NCI-H1417 (cell line): ENCODE measurements at places on chromosomes 13 and 19.

DNA sequence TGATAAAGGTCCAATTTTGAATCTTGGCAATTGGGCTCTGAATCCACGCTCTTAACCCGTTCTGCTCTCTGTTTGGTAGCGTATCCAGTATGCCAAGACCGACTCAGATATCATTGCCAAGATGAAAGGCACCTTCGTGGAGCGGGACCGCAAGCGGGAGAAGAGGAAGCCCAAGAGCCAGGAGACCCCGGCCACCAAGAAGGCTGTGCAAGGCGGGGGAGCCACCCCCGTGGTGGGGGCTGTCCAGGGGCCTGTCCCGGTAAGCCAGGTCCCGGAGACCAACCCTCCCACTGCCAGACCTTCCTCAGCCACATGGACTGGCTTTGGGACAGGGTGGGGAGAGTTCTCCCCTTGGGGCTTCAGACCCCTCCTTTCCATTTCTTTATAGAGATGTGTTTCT, 8.3 kb downstream of the SNRPA start:
- no peak for DNase-seq

DNA sequence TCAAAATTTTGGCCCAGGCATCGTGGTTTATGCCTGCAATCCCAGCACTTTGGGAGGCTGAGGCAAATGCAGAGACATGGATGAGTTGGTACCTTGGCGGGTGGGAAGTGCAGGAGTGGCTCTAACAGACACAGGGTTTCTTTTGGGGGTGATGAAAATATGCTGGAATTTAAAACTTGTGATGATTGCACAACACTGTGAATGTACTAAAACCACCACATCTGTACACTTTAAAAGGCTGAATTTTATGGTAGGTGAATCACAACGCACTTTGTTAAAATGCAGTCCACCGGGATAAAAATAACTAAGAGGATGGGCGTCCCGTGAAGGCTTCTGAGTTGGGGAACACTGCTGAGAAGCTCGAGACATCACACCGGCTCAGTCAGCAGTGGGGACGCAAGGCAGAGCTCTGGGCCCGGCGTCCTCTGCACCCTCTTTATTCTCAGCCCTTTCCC, 47.1 kb downstream of the MLLT1 start:
- no peak for DNase-seq

DNA sequence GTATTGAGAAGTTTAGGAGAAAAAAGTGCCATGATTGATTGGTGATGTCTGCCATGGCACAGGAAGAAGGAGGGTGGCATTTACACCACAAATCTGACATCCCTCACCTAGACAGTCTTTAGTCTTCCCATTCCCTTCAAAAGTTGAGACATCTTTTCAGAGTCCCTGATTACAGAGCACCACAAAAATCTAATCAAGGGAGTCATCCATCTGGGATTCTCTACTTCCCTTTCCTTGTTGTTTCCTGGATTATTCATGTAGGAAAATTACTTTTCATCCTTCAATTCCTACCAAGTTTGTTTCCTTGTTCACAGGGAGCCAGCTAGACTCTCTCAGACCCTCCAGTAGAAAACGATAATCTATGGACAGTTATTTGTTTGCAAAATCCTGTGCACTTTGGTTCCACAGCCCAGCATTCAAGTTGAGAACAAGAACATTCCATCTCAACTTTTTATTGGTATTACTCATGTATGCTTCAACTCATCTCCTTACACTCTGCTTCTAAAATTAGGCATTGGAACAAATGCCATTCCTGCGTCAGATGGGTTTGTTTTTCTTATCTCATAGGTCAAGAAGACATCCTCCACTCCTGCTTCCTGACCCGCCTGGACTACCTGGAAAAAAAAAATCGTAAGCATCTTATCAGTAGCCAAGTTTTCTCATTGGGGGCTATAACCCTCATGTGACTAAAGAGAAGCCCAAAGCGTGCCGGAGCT, 259.9 kb downstream of the FOXO1 start:
- DNase-seq: no peak

DNA sequence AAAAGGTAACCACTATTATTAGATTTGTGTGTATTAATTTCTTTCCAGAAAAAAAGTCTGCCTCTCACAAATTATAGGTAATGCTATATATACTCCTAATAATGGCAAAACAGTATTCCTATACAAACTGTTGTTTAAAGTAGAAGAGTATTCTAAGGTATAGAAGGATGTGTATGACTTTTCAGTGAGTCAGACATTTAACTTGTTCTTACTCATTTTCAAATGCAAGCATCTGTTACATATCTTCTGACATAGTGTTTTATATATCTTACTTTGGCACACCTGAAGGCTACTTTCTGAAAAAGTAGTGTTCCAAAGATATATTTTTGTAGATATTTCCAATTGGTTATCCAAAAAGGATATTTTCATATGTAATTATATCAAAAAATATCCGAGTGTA, 3.5 kb upstream of the SLITRK5 start:
- no peak for DNase-seq

DNA sequence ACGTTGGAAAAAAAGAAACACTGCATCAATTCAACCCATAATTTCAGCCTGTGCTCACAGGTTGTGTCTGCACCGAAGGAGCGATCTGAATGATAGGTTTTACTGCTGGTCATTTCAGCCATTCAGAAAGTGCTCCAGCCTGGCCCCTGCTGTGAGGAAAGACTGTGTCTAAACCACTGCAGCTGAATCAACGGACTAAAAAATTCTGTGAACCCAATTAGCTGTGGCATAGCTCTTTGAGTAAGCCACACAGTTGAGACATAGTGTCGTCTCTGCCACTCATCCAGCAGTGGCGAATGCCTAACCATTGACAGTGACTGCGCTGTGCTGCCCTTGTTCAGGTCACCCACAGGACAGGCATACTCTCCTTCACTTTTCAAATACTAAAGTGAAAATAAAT, 179.8 kb downstream of the COG6 start:
- peak; percentile 53 for DNase-seq

DNA sequence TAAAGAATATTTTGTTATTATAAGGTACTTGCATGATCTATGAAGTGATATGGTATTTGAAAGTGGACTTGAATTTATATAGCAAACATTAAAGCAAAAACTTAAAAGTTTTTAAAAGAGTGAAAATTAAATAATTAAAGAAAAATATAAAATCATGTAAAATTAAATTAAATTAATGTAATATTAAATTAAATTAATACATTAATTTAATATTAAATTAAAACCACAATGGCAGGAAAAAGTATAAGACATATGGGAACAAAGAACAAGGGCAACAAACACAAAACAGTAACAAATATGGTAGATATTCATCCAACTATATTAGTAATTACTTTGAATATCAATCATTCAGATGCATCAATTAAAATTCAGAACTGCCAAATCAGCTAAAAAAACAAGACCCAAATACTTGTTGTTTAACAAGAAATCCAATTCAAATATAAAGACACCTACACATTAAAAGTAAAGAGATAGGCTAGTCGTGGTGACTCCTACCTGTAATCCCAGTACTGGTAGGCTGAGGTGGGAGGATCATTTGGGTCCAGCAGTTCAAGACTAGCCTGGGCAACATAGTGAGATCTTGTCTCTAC, 992.2 kb upstream of the MIR17HG start:
- no peak for DNase-seq

DNA sequence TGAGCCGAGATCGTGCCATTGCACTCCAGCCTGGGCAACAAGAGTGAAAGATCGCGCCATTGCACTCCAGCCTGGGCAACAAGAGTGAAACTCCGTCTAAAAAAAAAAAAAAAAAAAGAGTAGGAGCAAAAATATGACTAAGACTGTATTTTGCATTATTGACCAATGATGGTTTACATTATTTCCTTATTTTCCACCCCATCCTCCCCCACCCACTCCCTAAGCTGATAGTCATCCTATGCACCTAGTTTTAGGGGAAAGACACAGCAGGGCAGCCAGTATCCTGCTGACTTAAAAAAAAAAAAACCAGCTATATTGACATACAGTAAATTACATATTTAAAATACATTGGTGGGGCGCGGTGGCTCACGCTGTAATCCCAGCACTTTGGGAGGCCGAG, 25.1 kb downstream of the VAV1 start:
- DNase-seq: no peak

GRCh38 chr13:75391432-75392100, 90.4 kb downstream of the TBC1D4 start:
- DNase-seq: no peak

DNA sequence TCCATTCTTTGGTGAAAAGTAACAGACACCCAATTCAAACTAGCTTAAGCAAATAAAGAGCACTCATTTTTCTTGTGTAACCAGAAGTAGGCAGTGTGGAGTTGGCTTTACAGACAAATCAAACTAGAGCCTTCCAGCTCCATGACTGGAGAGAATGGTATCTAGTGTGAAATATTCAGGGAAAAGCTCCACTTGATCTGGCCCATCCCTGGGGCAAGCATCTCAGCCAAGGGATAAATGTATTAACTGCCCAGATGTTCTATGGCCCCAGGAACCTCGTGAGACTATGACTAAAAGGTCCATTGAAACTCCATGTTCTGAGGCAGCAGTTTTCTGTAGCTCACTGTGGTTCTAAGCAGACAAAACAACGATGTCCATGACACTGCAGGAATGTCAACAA, 49.9 kb downstream of the TBC1D4 start:
- no peak for DNase-seq

GRCh38 chr13:28370448-28370847, 124.5 kb downstream of the FLT1 start:
- no peak for DNase-seq

GRCh38 chr13:24233351-24233901, 72.9 kb downstream of the SPATA13 start:
- DNase-seq: no peak

DNA sequence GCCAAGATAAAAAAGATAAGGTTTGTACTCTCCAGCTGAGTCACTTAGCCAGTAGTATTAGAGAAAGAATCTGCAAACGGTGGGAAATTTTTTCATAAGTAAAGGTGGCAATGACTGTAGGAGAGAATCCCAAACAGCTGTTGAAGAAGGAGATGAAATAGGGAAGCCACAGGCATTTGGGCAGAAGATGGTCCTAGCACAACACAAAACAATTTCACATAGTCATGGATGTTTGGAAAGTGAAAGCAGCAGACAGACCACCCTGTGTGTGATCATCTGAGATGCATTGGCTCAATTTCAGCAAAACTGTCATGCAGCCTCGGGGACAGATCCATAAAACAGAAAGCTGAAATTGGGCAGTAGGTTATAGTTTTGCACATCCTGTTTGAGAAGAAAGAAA, 2832.4 kb downstream of the PCDH9 start:
- no peak for DNase-seq

DNA sequence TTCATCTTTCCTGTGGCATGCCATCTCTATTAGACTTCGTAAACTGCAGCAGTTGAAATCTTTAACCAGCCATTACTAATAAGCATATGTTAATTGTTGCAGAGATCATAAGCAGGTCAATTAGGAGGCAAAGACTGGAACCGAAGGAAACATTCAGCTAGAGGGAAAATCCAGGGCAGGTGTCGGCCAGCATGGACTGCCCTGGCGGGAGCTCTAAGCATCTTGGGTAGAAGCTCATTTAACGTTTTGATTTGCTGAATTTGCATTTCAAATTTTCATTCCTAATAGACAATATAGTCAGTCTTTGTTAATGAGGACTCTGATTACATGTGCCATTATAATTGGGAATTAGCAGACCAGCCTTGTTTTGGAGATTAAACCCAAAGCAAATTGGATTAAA, 238.6 kb downstream of the POU4F1 start:
- DNase-seq: no peak

DNA sequence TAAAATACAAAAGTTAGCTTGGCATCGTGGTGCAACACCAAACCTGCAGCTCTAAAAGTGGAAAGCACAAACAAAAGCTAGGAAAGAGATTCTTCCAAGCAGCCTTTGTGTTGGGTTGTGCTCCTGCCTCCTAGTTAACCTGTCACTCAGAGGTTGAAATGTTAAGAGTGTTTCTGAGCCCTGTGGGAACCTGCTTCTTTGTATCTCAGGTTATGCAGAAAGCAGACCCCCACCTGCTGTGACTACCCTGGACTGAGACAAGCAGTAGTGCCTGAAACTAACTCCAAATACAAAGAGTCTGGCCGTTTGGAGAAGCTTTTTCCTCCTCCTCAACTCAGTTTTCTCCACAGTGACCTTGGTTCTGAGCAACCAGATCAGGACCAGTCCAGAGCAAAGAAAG, 158.4 kb upstream of the CSNK1A1L start:
- DNase-seq: no peak

- peak; percentile 63 for DNase-seq
These were observed 2.0 kb downstream of the ZBTB7A start for GRCh38 chr19:4064496-4065260.

- DNase-seq: no peak
These were observed at the start of gene ETFB for GRCh38 chr19:51365965-51366388. TSS of gene ETFB (minus strand) at chr19:51366388. CDS start at chr19:51366326, 62 bp downstream.

DNA sequence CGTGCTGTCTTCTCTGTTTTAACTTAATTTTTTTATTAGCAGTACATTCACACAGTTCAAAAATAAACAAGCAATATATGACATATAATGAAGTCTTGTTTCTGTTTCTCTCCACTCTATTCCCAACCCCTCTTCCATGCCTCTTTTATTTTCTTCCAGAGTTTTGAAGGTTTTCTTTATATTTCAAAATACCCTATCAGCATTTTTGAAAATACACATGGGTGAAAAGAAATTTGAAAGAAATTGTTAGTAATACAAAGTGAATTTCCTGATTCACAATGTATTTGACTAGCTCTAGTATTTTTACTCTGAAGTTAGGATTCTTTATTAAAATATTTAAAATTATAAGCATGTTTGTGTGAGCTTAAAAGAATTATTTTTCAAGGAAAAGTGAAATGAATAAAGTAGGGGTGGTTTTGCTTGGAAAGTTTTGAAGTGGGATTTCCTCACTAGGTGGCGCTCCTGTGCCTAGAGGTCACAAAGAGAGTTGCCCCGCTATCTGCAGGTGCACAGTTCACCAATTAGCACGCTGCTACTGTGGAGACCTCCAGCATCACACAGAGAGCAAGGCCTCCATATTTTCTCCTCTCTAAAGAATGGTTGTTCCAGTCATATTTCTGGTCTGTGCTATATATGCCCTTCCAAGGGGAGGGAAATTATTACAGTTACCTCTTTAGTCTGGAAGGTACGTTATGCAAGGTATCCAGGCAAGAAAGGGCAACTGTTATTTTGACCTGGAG, 37.6 kb downstream of the SOX21 start:
- peak; percentile 69 for DNase-seq

DNA sequence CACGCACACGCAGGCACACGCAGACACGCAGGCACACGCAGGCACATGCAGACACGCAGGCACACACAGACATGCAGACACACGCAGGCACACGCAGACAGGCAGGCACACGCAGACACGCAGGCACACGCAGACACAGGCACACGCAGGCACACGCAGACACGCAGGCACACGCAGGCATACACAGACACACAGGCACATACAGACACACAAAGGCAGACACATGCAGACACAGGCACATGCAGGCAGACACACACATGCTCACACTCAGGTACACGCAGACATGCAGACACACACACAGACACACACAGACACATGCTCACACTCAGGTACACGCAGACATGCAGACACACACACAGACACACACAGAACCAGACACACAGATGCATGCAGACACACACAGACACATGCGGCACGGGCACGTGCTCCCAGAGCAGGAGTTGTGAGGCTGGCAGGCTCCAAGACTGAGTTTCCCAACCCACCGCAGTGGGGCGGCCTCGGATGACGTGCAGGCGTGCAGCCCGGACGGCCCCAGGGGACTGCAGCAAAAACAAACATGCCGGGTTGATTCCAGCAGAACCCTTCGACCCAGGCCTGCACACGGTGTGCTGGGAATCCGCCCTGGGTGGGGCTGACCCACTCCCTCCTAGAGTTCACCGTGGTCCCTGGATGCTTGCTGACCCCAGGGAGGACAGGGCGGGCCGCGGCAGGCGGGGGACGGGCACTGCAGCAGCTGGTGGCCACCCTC, 100.0 kb downstream of the GADD45B start:
- no peak for DNase-seq

- no peak for DNase-seq
These were observed 17.9 kb upstream of the LILRB1 start for GRCh38 chr19:54612428-54612827.
